ENCODE measurements at places on chromosomes 7 and 10.

- DNase-seq: peak; percentile 72
These were observed 1.3 kb upstream of the NMT2 start for GRCh38 chr10:15169555-15170401.

GRCh38 chr10:110701617-110701971, 57.5 kb downstream of the RBM20 start:
- no peak for DNase-seq

GRCh38 chr7:75889826-75890225, 11.0 kb downstream of the RHBDD2 start:
- no peak for DNase-seq

DNA sequence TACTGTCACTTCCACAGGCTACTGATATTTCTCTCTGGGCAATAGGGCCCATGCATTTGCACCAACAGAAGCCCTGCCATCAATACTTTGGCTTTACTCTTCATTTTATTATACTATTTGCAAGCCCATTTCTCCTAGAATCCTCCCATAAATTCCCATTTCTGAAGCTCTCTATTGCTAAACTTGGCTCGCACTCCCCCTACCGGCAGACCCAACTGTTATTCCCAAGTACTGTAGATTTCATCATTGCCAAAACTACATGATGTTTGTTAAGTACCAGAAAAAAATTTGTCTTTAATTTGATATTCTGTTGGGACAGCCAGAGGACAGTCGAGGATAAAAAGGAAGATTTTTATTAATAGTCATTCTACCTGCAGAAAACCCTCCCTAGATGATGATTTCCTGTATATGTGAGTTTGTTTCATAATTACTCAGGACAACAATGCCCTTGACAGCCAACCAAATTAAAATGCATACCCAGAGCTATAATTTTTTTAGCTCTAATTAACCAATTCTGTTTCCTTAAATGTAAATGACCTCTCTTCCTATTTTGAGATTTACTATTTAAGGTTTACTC, 298.6 kb downstream of the REEP3 start:
- peak; percentile 37 for DNase-seq

GRCh38 chr10:72340510-72341261, 14.0 kb downstream of the DNAJB12 start:
- DNase-seq: peak; percentile 79

DNA sequence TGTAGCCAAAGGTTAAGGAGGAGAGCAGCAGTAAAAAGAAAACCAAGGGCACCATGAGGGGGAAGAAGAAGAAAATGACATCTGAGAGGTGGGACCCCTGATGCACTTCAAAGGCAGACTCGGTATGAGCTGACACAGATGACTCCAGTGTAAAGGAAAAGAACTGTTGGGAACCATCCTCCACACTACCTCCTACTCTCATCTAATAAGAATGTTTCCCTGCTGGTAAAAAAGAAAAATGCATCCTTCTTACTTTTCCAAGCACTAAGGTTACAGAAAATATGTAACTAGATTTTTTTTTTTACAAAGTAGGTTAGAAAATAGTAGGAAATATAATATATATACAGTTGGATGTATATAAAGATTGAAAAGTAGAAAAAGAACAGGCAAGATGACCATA, 16.9 kb downstream of the TAS2R41 start:
- DNase-seq: no peak

- DNase-seq: peak; percentile 73
These were observed 109.8 kb downstream of the SH3PXD2A start for GRCh38 chr10:103745341-103746247.

- no peak for DNase-seq
These were observed 303.5 kb upstream of the AOAH start for GRCh38 chr7:37027557-37028341.

DNA sequence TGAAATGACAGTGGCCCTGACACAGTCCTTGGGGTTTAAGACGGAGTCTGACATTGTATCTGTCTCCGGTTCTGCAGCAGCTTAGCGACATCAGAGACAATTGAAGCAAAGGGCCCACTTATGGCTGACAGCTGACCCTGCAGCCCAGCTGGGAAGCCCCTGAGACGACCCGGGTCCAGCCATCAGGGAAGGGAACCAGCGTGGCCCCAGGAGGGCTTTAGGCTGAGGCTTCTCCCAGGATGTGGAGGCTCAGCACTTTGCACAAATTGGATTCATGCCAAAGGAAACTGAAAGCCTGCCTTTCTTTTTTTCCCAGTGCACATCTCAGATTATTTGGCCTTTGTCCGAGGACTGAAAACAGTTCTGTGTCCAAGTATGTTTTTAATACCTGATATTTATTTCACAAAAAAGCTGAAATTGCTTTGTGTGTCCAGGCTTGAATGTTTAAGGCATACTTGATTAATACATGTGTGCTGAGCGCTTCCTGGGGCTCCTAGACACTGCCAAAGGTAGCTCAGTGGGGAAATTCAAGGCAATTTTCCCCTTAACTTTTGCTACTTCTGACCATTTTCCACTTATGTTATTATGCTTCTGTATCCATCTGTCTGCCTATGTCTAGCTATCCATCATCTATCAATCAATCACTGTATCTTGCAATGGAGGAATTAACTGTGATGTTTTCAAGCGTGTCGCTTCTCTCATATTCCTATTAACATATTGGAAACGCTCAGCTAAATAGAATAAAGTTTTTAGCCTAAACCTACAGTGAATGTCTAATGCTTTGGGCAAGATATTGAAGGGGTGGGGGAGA, 34.8 kb downstream of the KLF6 start:
- no peak for DNase-seq

Measured in KBM-7 (cell line).